Right hindlimb (tissue), 1 donor: ENCODE measurements at places on chromosomes 12 and 14.

DNA sequence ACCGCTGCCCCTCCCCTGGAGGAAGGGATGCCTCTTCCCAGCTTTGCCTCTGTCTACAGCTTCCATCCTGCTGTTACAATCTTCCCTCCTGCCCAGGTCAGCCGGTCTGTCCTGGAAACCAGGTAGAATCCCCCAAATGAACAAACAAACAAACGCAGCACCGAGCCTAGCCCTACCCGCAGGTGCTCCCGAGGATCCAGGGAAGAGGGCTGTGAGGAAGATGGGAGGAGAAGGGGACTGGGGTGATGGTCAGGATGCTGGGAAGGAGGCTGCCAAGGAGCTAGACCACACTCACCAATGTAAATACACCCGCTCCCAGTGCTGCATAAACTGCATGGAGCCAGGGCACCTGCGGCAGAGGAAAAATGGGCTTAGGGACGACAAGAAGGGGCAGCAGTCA lies 16.6 kb downstream of the FAIM2 start:
- DNase-seq, result no peak

- no peak for DNase-seq
Observed at GRCh38 chr12:40820794-40821484, 128.7 kb downstream of the CNTN1 start.

- DNase-seq, result no peak
Observed at GRCh38 chr12:116950628-116951325, 40.0 kb downstream of the FBXW8 start.

GRCh38 chr12:3231399-3231876 lies 154.3 kb downstream of the TSPAN9 start:
- peak; percentile 81 for DNase-seq

DNA sequence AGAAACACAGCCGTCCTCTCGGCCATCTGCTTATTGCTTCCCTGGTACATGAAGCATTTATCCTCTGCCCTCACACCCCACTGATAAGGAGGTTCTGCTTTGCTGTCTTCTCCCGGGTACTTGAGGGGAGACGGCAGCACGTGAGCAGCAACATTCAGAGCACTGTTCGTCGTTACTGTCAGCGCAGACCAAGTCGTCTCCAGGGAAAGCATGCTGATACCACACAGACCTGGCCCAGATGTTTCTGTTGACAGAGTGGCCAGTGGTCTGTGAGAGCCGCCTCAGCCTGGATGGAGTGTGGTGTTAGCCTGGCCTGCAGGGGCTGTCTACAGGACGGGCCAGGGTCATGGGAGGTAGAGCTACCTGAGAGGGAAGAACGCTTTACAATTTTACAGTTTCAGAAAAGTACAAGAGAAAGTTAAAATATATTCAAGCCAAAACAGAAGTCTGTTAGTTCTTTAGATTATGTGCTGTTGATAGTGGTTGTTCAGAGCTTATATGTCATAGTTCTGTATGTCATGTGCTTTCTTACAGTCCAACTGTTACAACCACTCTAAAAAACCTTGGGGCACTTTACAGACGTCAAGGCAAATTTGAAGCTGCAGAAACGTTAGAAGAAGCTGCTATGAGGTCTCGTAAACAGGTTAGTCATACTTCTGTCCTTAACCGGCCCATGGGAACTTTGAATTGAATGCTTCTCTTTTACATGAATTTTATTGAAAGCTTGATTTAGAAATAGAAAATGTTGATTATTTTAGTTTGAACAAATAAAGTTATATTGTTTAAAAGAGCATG lies 38.2 kb downstream of the XRCC3 start:
- no peak for DNase-seq

DNA sequence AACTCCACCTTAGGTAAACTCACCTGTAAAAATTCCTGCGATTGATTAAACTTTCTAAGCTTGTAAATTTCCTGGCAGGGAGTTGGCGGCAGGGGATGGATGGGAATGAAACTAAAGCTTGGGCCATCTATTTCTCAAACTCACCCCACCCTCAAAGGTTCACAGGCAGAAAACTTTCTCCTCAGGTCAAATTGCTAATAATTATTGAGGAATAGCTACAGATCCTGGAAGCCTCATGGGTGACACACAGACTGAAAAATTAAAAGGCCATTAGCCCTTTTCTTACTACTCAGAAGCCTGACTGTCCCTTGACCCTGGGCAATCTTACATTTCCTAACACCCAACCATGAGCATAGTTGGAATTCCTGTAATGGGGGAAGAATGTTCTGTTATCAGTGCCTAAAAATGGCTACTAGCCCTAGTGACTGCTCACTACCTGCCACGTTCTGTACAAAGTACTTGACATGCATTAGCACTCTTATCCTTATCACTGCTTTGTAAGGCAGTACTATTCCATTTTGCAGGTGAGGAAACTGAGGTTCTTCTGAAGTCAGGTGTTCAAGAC lies 12.4 kb upstream of the SYNDIG1L start:
- no peak for DNase-seq

GRCh38 chr12:79420146-79420618 lies 270.6 kb downstream of the PAWR start:
- DNase-seq, result no peak

DNA sequence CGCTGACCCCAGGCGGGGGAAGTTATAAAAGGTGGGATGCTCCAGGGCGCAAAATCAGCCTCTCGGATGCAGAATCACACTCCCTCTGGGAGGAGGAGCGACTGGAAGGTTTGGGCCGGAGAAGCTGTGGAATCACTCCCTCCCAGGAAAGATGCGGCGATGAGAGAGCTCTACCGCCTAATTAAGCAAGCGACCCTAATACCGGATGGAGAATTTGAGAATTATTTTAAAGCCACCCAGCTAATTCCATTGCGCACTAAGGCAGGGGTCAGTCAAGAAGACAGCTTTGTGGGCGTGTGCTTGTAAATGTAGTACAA lies 1.9 kb downstream of the COL2A1 start:
- no peak for DNase-seq
